ENCODE measurements at places on chromosomes 1 and 21. TPM values are rescaled to one million over a fixed set of nuclear protein-coding genes. Genes with fewer than 3 reads are reported as not detected.

DNA sequence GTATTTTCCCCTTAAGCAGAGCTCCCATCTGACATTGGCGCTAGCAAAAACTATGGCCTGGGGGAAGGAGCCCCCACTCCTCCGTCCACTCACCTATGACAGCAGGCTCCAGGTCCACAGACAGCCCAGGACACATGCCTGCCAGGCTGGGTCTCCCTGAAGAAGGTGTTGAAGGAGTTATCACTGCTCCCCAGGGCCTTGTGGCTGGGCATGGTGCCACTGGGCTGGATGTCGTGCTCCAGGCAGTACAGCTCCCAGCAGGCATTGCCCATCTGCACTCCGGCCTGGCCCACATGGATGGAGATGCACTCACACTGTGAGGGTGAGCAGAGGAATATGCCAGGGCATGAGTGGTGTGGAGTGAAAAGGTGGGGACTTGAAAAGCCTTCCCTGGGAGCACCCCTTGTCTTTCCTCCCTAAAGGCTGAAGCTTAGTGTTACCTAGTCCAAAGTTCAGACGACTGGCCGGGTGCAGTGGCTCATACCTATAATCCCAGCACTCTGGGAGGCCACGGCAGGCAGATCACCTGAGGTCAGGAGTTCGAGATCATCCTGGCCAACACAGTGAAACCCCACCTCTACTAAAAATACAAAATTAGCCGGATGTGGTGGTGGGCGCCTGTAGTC, 30.0 kb downstream of the RABIF start:
- no peak for DNase-seq

- no peak for DNase-seq
Measured at GRCh38 chr1:116110567-116111523, at the start of gene MAB21L3. Gene MAB21L3 (plus strand): TSS chr1:116111399. CDS start chr1:116112616, 1,217 bp downstream.

DNA sequence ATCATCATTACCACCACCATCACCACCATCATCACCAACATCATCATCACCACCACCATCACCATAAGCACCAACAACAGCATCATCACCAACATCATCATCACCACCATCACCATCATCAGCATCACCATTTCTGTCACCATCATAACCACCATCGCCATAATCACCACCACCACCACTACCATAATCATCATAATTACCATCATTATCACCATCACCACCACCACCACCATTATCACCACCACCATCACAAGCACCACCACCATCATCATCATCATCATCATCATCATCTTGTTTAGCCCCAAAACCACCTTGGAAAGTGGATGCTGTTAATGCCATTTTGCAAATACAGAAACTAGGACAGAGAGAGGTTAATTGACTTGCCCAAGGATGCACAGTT, 22.5 kb downstream of the CAMK2N1 start:
- no peak for DNase-seq

- no peak for DNase-seq
Measured at GRCh38 chr1:205061227-205061626, 18.2 kb downstream of the CNTN2 start.

DNA sequence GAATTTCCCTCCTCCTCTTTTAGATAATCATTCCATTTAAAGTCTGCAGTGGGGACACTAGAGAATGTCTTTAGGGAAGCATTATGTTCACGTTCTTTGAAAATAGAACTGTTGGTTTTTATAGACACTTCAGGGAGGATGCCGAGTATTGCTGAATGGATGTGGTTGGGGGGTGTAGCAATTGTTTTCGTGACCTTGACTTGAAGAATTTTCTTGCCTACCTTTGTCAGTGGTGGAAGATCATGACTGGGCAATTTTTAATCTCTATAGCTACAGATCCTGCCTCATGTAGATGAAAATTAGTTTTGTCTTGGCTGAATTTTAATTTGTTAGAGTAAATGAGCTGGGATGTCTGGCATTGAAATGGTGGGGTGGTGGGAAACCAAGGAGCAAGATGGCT, 3.8 kb downstream of the SMG7 start:
- no peak for DNase-seq

GRCh38 chr1:41391834-41392527, 30.7 kb downstream of the FOXO6 start:
- no peak for DNase-seq

DNA sequence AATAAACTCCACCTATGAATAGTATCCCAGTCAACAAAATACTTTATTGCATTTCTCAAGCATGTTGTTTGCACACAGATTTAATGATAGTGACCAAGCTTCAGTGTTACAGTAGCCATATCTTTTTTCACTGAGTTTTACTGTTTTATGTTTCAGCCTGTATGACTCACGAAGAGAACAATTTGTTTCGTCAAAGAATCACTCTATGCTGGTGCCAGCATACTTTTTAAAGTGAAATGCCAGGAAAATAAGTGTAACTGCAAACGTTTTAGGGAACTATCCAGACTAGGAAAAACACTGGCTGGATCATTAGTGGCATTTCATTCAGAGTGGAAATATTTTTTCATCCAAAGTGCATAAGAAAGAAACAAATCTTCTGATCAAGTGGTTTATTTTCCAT, 210.8 kb downstream of the COL11A1 start:
- DNase-seq, result no peak

DNA sequence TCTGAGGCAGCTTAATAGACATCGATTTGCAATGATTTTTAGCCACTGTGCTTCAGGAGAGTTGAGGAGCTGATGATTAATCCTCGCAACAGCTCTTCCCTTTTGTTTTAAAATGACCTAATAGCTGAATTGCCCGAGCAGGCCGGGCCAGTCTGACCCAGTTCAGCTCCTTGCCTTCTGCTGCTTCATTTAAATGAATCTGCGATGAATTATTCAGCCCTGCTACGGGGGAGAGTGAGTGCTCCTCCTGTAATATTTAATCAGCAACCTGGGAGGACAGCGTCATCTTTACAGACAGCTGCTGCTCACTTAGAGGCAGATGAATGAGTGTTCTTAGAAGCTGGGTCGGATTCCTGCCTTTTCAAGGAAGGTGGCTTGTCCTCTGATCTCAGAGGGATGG, 325.1 kb downstream of the CAMTA1 start:
- DNase-seq, result no peak

DNA sequence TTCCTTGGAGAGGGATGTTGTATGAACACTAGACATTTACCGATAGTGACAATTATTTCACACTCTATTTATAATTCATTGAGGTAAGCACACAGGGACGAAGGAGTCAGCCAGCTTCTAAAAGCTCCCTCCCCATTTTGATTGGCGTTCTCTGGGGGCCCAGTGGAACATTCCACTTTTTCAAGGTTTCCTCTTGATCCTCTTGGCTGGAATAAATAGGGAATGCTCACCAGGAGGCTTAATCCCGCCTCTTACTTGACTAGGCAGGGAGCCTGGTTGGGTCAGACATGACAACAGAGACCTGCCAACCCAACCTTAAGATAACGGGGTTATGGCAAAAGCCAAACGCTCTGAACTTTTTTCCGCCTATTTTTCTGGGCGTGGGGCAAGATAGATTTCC, 974 bp downstream of the ACTN2 start:
- no peak for DNase-seq

Gene RGSL1
- polyA plus RNA-seq, result not detected

Gene NR1I3
- 2.9 TPM for polyA plus RNA-seq

Gene MYBPH
- 0.10 TPM for polyA plus RNA-seq

Gene HSD3B1
- polyA plus RNA-seq, result 0.40 TPM
